ENCODE measurements at places on chromosomes 11 and 22.

GRCh38 chr11:111047374-111047773, 198.2 kb upstream of the POU2AF2 start:
- no peak for DNase-seq

DNA sequence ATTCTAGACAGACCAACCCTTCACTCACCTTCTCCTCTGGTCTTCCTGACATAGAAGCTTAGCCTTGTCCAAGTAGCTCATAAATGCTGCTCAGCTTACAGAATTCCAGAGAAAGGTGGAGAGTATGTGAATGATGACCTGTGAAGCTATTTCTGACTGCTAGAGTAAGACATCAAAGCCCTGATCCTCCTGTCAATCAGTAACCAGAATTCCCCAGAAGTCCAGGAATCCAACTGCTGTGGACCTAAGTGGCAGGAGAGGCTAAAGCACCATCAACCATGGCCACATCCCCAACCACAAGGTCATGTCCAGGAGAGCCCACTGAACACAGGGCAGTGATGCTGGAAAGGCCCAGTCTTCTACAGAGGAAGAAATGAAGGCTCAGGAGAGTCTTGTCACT, 2.6 kb downstream of the OR51G2 start:
- DNase-seq: no peak

GRCh38 chr11:61911701-61912529, 5.5 kb downstream of the RAB3IL1 start:
- DNase-seq: no peak

DNA sequence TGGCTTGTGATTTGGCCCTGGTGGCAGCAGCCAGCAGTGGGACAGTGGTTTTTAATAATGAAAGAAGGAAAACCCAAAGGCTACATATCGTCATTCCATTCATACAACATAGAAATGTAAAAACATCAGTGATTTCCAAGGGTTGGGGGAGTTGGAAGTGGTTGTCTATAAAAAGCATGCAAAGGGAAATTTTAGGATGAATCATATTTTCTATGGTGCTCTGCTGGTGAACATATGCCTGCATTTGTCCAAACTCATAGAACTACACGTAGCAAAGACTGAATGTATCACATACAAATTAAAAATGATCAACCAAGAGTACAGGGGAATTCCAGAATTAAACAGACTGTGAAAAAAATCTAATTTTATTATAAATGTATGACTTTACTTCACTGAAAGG, 11.1 kb downstream of the OR5B3 start:
- no peak for DNase-seq

GRCh38 chr22:23419171-23419570, 160.9 kb downstream of the IGLL1 start:
- no peak for DNase-seq

GRCh38 chr11:102914238-102915043, 39.7 kb upstream of the MMP12 start:
- DNase-seq: no peak

- no peak for DNase-seq
Measured at GRCh38 chr11:31895926-31896325, 84.8 kb upstream of the PAX6 start.

DNA sequence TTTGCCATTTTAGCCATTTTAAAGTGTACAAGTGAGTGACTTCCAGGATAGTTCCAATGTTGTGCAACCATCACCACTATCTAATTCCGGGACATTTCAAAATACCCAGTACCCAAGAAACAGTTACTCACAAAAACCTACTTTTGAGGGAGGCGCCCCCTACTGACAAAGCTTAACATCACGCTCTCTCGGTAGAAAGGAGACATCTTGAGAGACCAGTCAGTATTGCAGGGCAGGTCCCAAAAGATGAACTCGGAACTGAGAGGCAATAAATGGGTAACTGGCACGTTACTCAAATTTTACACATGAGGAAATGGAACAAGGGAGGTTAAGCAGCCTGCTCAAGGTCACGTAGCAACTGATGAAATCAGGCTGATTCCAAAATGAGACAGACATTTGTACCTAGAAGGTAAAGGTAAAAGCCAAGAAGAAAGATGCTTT, 50.0 kb upstream of the POU2AF1 start:
- DNase-seq: peak; percentile 31

- DNase-seq: no peak
Measured at GRCh38 chr11:102239911-102240310, 77.4 kb upstream of the BIRC3 start.

DNA sequence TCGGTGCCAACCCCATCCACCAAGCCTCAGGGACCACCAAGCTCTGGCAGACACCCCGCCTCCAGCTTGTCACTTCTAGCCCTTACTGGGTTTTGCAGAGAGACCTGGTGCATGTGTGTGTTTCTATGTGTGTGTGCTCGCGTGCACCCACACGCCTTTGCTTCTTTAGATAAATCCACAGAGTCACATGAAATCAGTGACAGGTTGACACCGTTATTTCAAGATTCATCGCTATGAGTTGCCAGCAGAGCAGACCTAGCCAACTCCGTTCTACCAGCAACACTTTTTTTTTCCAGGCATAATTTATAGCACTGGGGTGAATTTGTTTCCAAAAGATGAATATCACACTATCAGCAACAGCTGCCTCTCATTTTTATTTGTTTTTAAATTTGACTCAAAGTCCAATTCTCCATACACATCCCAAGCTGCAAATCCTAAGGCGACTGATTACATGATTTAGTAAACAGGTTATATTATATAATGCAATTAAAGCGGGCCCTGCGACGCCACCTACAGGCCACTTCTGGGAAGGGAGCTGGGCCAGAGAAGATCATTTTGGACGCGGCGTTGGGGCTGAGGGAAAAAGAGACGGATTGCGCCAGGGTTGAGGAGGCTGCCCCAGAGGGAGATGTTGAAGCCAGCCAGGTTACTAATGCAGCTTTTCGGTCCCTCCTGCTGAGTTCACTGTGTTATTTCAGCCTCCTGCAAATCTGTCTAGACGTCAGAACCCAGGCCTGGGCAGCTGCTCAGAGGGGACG, 150.5 kb downstream of the FEZ1 start:
- DNase-seq: peak; percentile 8

- no peak for DNase-seq
Measured at GRCh38 chr11:105891685-105892084, 130.4 kb downstream of the MSANTD4 start.

DNA sequence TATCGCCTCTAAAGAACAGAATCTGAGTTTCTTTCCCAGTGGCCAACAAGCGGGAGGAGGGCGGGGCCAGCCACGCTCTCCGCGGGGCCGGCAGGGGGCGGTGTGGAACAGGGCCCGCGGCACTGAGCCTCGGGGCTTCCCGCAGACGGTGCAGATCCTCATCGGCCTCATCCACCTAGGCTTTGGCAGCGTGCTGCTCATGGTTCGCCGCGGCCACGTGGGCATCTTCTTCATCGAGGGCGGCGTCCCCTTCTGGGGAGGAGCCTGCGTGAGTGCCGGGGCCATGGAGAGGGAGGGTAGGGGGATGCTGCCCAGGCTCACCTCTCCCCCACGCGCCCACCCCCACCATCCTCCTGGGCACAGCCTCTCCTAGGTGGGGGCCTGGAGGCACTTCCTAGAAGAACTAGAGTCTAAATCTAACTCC, 10.7 kb downstream of the MS4A15 start:
- no peak for DNase-seq

GRCh38 chr11:7759010-7759409, 37.7 kb downstream of the OR5P2 start:
- no peak for DNase-seq

DNA sequence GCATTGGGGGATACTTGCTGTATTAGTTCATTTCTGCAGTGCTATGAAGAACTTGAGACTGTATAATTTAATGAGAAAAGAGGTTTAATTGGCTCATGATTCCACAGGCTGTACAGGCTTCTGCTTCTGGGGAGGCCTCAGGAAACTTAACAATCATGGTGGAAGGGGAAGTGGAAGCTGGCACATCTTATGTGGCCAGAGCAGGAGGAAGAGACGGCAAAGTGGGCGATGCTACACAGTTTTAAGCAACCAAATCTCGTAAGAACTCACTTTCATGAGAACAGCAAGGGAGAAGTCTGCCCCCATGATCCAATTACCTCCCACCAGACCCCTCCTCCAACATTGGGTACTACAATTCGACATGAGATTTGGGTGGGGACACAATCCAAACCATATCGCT, 55.1 kb downstream of the TMPRSS5 start:
- DNase-seq: no peak

- no peak for DNase-seq
Measured at GRCh38 chr22:20440637-20441591, 3.3 kb upstream of the SCARF2 start.

GRCh38 chr11:118605116-118605867, 2.1 kb upstream of the PHLDB1 start:
- DNase-seq: peak; percentile 92

DNA sequence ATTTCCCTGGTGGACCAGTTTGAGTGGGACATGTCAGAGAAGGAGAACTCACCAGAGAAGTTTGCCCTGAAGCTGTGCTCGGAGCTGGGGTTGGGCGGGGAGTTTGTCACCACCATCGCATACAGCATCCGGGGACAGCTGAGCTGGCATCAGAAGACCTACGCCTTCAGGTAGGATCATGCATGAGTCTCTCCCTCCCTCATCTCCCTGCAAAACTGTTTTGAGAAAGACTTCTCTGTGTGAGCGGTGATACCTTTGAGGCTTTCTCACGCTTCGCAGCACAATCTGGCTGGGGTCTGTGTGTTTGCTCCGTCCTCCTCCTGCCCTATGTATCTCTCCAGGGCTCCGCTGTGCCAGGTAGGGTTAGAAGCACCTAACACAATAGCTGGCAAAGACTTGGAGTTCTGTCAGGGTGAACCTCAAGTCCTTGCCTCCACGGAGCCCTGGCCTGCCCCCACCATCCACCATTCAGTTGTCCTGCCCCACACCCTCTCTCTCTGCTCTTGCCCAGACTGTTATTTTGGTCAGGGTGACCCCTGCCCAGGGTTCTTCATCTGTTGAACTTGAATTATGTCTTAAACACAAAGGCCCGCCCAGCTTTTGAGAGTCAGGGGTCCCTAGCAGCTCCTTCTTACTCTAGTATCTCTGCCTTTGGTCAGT, 13.4 kb downstream of the DERL3 start:
- no peak for DNase-seq

DNA sequence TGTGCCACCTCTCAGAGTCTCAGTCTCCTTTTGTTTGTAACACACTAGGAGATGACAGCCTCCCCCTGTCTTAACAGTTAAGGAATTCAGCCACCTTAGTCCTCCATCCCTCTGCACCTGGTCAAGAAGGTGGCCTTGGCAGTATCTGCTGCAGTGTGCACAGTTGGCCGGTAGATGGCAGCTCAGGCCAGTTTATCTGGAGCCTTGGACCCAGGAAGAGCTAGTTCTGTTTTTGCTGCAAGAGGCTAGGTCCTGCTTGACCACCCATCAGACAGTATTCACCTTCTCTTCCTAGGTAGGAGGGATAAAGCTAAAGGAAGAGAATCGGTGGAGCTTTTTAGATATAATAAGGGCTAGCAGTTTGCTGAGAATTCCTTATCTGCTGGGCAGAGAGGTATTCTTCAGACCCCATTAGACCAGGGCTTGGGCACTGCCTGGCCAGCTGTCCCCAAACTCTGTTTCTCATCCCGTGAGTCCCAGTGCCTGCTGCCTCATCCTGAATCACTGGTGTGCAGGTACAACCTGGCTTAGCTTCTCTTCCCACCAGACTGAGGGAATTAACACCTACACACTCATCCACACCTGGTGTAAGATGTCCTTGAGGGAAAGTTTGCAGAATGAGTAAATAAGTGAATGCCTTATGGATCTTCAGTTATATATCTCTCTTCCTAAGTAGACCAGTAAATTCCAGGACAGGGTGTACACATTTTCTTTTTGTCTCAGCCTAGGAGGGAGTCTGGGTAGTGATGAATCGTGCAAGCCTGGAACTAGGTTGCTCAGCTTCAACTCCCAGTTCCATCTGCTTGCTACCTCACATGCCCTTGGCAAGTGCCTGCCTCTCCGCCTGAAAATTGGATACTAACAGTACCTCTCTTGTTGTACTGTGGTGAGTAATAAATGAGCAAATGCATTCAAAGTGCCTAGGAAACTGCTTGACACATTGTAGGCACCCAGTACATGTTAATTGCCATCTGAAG, 70.8 kb upstream of the NARS2 start:
- DNase-seq: no peak

DNA sequence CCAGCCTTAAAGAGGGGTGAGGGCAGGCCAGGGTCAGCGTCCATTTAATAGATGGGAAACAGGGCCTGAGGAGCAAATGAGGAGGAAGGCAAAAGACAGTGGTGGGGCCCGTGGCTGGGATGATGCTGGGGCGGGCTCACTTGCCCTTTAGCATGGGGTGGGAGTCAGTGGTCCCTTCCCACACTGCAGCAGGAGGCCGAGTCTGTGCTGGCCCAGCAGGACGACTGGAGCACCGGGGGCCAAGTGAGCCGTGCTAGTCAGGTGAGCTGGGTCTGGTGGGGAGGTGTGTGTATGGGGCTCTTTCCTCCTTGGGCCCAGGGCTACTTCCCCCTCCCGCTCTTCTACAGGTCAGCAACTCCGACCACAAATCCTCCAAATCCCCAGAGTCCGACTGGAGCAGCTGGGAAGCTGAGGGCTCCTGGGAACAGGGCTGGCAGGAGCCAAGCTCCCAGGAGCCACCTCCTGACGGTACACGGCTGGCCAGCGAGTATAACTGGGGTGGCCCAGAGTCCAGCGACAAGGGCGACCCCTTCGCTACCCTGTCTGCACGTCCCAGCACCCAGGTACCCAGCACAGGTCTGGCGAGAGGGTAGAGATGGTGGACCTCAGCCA, 12.8 kb downstream of the SCYL1 start:
- no peak for DNase-seq

DNA sequence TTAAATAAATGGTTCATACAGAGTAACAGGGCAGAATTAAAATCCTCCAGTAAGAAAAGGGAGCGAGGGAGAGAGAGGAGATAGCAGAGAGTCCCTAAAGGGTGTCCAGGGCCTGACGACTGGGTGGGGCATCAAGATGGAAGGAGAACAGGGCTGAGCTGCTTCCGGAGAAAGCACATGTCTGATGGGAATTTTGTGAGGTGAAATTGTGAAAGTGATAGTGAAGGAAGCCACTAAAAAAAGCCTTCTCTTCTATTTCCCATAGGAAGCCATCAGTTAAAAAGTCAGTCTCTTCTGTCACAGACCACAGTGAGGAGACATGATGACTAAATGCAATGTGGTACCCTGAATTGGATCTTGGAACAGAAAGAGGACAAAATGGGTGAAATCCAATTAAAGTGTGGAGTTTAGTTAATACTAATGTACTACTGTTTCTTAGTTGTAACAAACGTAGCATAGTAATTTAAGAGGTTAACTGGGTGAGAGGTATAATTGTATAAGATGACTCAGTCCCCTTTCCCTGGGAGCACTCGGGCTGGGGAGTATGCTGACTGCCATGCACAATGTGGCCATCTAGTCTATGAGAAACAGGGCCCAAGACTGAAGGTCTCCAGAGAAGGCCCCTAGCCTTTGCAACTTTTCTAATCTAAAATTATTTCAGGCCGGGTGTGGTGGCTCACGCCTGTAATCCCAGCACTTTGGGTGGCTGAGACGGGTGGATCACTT, 29.5 kb upstream of the FCHSD2 start:
- no peak for DNase-seq
